HS-5 (cell line): ENCODE measurements at places on chromosomes 12 and 14.
A peak's percentile ranks its signal among the peaks of the same experiment; 100 is the strongest.

DNA sequence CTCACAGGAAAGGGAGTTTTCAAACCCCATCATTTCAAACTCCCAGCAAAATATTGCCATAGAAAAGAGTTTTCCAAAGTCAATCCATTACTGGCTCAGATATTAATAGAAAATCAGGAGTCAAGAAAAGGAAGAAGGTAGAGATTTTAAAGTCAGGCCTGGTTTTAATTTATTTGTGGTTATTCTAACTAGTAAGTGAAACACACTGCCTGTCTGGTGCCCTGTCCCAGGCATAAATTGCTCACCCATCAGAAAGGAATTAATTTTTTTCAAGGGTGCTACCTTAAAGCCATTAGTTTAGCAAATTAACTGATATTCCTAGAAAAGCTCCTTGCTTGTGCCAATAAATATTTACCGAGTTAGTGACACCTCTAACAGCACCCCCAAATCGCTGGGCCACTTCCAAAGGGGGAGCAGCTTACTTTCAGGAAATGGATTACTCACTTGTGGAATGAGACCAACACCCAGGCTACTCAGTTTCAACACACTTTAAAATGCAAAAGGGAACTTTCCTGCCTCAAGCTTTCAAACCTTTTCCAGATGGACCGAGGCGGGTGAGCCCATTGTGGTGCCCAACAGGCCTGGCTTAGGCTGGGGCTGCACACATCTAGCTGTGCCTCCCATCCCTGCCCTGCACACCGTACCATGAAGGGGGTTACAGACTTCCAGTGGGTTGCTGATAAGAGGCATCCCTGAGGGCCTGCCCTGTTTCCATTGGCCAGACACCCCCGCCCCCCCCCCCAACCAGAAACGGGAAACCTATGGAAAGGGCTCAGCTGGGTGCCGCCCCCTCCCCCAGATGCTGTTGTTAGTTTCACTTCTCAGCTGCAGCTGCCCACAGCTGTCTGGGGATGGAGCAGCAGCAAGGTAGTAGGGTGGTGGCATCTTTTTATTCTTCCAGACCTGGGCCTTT is 117.2 kb downstream of the SAMD4A start:
- peak; percentile 83 for DNase-seq

GRCh38 chr14:30607156-30607780 is 14.9 kb upstream of the SCFD1 start:
- DNase-seq, result no peak

- no peak for DNase-seq
Measured at GRCh38 chr14:37167151-37168047, 5.0 kb downstream of the SLC25A21 start.

DNA sequence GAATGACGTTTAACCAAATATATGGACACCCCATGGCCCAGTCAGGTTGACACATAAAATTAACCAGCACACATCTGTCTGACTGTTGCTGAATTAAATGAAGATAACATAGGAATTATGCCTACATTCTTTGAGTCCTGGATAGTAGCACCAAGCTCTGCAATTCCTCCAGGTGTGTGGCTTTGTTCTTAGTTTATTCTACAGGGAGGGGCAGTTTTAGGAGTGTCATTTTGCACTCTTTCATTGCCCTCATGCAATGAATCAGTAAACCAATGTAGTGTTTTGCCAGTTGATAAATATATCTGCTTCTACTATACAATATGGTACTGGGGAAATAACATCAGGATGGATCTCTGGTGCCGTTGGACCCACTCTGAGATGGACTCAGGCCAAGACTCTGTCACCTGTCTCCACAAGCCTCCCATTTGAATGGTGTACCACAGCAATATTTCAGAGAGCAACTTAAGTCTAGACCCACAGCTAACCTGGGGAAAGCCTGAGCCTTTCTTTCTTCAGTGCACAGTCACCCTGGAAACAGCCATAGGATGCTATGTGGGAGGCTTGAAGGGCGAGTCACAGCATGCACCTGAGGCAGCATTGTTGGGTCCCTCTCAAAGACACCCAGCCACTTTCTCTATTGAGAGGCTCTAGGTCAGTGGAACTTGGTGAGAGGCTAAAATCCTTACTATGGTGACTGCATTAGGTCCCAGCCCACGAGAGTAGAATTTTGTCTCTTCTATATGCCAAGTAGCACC is 73.2 kb downstream of the ANO4 start:
- no peak for DNase-seq

- no peak for DNase-seq
Measured at GRCh38 chr12:19891936-19892591, 452.8 kb downstream of the AEBP2 start.

GRCh38 chr14:102159841-102160240 is 20.1 kb downstream of the WDR20 start:
- no peak for DNase-seq

GRCh38 chr12:122226366-122227125 is 694 bp upstream of the DIABLO start:
- no peak for DNase-seq

DNA sequence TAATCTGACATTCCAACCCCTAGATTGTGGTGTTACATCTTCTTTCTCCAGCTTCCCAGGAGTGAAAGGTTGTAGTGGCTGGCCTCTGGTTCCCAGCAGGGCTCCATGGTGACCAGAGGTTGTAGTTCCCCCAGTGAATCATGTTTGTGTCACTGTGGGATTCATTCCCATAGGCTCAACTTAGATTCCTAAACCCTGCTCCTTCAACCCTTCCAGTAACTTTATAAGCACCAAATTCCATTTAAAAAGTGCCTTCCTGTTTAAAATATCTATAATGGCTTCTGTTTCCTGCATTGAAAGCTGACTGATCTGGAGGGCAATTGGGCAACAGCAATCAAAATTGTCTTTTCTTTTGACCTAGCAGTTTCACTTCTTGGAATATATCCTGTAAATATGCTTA is 40.5 kb upstream of the TBC1D15 start:
- peak; percentile 69 for DNase-seq

- DNase-seq, result no peak
Measured at GRCh38 chr12:54306925-54307741, 6.3 kb upstream of the NFE2 start.

DNA sequence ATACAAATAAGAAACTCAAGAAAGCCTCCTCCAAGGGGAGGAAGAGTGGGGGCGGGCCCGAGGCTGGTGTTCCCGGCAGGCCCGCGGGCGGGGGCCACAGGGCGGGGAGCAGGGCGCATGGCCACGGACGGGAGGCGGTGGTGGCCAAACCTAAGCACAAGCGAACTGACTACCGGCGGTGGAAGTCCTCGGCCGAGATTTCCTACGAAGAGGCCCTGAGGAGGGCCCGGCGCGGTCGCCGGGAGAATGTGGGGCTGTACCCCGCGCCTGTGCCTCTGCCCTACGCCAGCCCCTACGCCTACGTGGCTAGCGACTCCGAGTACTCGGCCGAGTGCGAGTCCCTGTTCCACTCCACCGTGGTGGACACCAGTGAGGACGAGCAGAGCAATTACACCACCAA is 8.7 kb downstream of the DACT1 start:
- no peak for DNase-seq

GRCh38 chr14:95039993-95040348 is 117.4 kb downstream of the DICER1 start:
- DNase-seq, result no peak
